ENCODE measurements at places on chromosomes 7 and 10.

- H3K36me3 ChIP-seq, result peaks cover 8% of the 10 kb centered on the region
- no peaks in the 10 kb centered on the region for H3K4me1 ChIP-seq
- H3K27me3 ChIP-seq, result no peaks in the 10 kb centered on the region
- no peak for DNase-seq
Measured at GRCh38 chr10:110576220-110576619, 8.7 kb downstream of the SMC3 start.

DNA sequence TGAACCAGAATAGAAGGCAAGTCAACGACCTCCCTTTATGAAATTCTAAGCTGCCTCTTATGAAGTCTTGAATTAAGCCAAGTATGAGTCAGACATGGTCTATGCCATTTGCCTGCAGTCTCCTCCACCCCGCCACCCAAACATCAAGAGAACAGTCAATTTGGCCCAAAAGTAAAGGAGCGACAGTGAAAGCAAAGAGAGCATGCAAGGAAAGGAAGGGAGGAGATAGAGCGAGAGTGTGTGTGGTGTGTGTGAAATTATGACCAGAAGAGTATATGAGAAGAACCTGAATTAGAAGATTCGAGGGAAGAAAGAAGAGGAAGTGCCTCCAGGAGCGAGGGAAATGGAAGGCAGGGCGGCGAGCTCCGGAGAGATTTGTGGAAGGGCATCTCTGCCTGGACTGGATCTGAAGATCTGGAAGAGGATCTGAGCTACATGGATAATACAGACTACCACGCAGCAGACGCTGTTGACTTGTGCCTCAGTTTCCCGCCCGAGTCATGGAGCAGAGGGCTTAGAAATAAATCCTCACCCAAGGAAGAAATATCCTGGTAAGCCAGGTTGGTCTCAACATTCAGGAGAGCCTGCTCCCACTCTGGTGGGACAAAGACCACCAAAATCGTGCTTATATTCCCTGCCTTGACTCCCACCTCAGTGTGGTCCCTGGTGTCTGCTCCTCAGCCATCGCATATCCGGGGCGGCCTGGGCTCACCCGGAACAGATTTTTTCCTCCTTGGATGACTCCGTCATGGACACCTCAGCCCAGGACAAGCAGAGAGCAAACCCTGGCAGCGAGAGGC, 459 bp downstream of the ZDHHC6 start:
- peak overlapping the region; percentile 8 for H3K27ac ChIP-seq
- H3K36me3 ChIP-seq, result no peaks in the 10 kb centered on the region
- DNase-seq, result no peak
- peak overlapping the region; percentile 97 for H3K4me3 ChIP-seq

DNA sequence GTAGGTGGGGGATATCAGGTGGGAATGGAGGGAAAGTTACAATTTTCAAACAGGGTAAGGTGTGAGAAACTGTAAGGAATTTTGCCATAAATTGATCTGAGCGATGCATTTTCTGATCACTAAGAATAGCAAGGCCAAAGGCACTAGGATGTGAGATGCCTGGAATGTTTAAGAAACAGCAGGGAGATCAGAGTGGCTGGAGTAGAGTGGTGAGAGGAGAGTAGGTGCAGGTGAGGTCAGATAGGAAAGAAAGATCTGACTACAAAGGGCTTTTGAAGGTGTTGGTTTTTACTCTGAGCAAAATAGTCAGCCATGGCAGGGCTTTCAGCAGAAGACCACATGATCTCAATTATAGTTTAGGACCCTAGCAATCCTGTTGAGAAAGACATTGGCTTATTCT, 55.0 kb downstream of the HDAC9 start:
- H3K4me3 ChIP-seq, result no peak overlapping the region
- H3K27ac ChIP-seq, result no peak overlapping the region
- no peaks in the 10 kb centered on the region for H3K4me1 ChIP-seq
- no peak for DNase-seq

GRCh38 chr7:101121991-101122932, 4.6 kb upstream of the SERPINE1 start:
- peak; percentile 94 for DNase-seq
- H3K27me3 ChIP-seq, result no peaks in the 10 kb centered on the region
- H3K27ac ChIP-seq, result peak overlapping the region; percentile 94

- no peaks in the 10 kb centered on the region for H3K27me3 ChIP-seq
- H3K4me1 ChIP-seq, result no peaks in the 10 kb centered on the region
- H3K4me3 ChIP-seq, result no peak overlapping the region
- no peak for DNase-seq
- H3K36me3 ChIP-seq, result no peaks in the 10 kb centered on the region
Measured at GRCh38 chr10:111747751-111748150, 435.8 kb downstream of the GPAM start.

GRCh38 chr7:30093420-30093952, 41.3 kb upstream of the MTURN start:
- H3K27ac ChIP-seq, result no peak overlapping the region
- no peaks in the 10 kb centered on the region for H3K4me1 ChIP-seq

DNA sequence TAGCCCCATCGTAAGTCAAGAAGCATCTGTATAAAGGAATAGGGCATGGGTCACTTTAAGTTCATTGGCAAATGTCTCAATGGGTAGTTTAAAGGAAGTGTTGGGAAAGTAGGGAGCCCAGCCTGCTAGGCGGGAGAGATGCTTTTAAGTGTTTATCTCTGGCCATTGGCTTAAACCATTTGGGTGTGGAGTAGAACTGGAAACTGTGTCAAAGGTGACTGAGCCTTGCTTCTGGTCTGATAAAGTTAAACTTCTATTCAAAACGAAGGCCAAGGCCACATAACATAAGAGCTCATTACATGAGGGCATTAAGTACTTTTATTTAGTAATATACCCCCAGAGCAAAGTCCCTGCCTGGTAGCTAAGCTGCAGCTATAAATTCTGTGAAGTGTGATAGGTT, 148.7 kb downstream of the SPAG6 start:
- no peak overlapping the region for H3K27ac ChIP-seq
- DNase-seq, result no peak
- H3K4me3 ChIP-seq, result no peak overlapping the region
- H3K36me3 ChIP-seq, result no peaks in the 10 kb centered on the region

GRCh38 chr7:90654718-90655427, 58.8 kb downstream of the CDK14 start:
- H3K27me3 ChIP-seq, result no peaks in the 10 kb centered on the region
- H3K4me3 ChIP-seq, result no peak overlapping the region
- no peaks in the 10 kb centered on the region for H3K4me1 ChIP-seq
- no peak overlapping the region for H3K27ac ChIP-seq
- no peaks in the 10 kb centered on the region for H3K36me3 ChIP-seq
- no peak for DNase-seq

DNA sequence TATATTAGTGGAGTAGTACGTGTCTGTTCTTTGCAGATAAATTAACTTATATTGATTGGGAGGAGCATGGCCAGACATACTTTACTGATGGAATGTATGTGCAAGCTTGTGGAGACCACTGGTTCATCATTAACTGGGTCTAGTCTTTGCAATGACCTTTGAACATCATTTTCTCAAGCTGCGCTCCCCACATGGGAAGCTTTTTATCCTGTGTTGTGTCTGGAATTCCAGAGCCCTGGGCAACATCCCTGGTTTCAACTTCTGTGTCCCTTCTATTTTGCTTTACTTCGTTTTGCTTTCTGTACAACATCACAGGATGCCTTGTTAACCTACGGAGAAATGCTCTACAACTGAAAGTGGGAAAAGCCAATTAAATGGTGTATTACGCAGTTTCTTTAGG, 38.3 kb downstream of the MACROH2A2 start:
- peaks cover 9% of the 10 kb centered on the region for H3K4me1 ChIP-seq
- H3K4me3 ChIP-seq, result no peak overlapping the region
- DNase-seq, result no peak

GRCh38 chr7:129188372-129188891, at the start of gene SMO:
Gene SMO, plus strand, starts transcription at chr7:129188633. Its CDS starts 519 bp downstream, at chr7:129189152.
- DNase-seq, result no peak
- H3K4me3 ChIP-seq, result peak within 1 kb of the TSS; percentile 85
- no peaks in the 10 kb centered on the region for H3K36me3 ChIP-seq
- no peaks in the 10 kb centered on the region for H3K27me3 ChIP-seq
- peak within 1 kb of the TSS; percentile 14 for H3K27ac ChIP-seq

DNA sequence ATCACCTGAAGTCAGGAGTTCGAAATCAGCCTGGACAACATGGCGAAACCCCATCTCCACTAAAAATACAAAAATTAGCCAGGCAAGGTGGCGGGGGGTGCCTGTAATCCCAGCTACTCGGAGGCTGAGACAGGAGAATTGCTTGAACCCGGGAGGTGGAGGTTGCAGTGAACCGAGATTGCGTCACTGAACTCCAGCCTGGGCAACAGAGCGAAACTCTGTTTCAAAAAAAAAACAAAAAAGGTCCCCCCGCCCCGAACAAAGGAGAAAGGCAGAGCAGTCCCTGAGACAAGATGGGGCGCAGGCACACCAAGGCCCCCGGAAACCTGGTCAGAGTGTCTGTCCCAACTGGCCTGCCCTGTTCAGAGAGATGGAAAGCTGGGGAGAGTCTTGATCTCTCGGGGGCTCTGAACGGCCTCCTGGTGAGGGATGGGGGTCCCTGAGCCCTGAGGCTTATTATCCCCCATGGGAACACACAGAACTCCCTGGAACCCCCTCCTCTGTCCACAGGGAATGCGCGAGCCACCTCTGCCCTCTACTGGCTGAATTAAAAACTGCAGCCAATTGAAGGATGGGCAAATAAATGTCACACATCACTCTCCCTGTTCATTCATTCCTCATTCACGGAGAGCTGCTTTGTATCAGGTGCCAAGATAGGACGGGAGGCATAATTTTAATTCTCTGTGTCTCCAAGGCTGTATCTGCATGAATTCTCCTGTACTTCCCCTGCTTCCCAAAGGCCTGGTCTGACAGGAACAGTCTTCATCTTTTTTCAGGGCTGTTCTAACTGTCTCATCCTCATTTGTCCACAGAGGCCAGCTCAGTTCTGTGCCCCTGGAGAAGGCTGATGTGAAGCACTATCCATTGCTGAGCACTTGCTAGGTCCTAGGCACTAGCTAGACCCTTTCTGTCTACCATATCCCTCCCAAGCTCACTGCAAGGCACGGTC, 28.9 kb downstream of the MAT1A start:
- H3K36me3 ChIP-seq, result no peaks in the 10 kb centered on the region
- H3K27me3 ChIP-seq, result no peaks in the 10 kb centered on the region
- DNase-seq, result no peak

DNA sequence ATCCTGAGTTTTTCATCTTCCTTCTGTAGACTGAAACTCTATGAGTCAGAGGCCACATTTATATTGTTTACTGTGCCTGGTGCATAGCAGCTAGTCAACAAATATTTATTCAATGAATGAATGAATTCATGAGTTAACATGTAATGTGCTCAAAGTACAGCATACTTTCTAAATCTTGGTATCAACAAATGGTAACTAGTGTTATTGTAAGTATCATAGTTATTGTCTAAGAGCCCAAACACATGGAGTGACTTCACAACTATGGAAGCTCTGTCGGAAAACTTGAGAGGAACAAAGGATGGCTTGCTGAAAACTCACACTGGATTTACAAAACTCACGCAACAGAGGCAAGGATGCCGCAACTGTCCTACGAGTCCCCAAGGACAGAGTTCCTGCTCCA, 35.9 kb downstream of the DENND2A start:
- H3K27ac ChIP-seq, result no peak overlapping the region
- H3K27me3 ChIP-seq, result no peaks in the 10 kb centered on the region
- H3K36me3 ChIP-seq, result peaks cover 11% of the 10 kb centered on the region
- DNase-seq, result peak; percentile 57

DNA sequence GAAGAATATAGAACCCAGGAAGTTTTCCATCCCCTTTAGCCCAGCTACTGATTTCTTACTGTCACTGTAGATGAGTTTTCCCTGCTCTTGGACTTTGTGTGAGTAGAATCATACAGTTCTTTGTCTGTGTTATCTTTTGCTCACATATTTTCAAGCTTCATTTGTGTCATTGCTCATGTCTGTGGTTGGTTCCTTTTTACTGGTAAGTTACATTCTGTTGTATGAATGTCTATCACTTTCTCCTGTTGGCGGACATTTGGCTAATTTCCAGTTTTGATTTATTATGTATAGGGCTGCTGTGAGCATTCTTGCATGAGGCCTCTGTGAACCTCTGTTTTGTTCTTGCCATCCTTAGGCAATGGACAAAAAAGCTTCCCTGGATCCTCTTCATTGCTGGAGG, 5.3 kb downstream of the GLRX3 start:
- no peak overlapping the region for H3K4me3 ChIP-seq
- DNase-seq, result no peak
- no peaks in the 10 kb centered on the region for H3K27me3 ChIP-seq
- peaks cover 10% of the 10 kb centered on the region for H3K4me1 ChIP-seq
- H3K36me3 ChIP-seq, result peaks cover 5% of the 10 kb centered on the region

DNA sequence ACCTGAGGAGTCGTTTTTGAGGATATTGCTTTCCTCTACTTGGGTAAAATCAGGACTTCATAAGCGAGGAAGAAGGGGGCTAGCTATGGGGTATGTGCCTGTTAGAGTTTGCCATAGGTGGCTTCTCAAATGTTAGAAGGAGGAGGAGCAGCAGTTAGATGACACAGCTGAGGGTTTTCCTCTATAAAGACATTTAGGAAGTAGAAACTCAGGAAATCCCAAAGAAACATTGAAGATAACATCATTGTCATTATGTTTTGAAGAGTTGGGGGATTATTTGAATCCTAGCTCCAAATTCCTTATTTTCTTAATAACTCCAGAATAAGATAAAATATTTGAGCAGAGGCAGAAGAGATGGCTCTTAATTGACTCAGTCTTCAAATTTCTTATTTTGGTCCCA, 58.9 kb upstream of the CC2D2B start:
- no peaks in the 10 kb centered on the region for H3K36me3 ChIP-seq
- H3K27me3 ChIP-seq, result no peaks in the 10 kb centered on the region
- no peak overlapping the region for H3K4me3 ChIP-seq
- no peak overlapping the region for H3K27ac ChIP-seq
- no peaks in the 10 kb centered on the region for H3K4me1 ChIP-seq
- DNase-seq, result no peak

- H3K27ac ChIP-seq, result no peak overlapping the region
- no peak for DNase-seq
- no peaks in the 10 kb centered on the region for H3K36me3 ChIP-seq
- H3K27me3 ChIP-seq, result no peaks in the 10 kb centered on the region
- H3K4me3 ChIP-seq, result no peak overlapping the region
- peaks cover 2% of the 10 kb centered on the region for H3K4me1 ChIP-seq
Measured at GRCh38 chr7:40571796-40572195, 437.0 kb downstream of the SUGCT start.

DNA sequence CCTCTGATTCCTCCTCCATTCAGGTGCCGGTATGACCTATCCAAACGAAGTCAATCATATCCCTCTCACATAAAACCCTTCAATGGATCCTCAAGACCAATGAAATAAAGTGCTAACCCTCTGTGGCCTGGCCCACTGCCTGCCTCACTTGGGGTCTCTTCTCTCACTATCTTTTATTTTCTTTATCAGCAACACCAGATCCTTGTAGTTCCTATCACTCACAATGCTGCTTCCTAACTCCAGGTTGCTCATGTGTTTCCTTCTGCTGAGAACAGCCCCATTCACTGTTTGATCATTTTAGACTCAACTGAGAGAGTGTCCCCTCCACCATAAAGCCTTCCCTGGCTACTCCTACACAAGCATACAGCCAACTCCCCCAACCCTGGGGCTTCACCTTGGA, 180.6 kb downstream of the DOCK4 start:
- no peak for DNase-seq
- H3K4me3 ChIP-seq, result no peak overlapping the region
- H3K27me3 ChIP-seq, result no peaks in the 10 kb centered on the region

- H3K27me3 ChIP-seq, result no peaks in the 10 kb centered on the region
- H3K36me3 ChIP-seq, result no peaks in the 10 kb centered on the region
- no peak for DNase-seq
- no peak overlapping the region for H3K27ac ChIP-seq
- no peak overlapping the region for H3K4me3 ChIP-seq
Measured at GRCh38 chr7:72123913-72124312, 288.2 kb downstream of the CALN1 start.

GRCh38 chr10:22459496-22459895, 114.2 kb downstream of the SPAG6 start:
- peaks cover 5% of the 10 kb centered on the region for H3K4me1 ChIP-seq
- H3K27ac ChIP-seq, result no peak overlapping the region
- no peak for DNase-seq
- H3K27me3 ChIP-seq, result no peaks in the 10 kb centered on the region
- H3K36me3 ChIP-seq, result no peaks in the 10 kb centered on the region
- H3K4me3 ChIP-seq, result no peak overlapping the region
